ENCODE measurements at places on chromosomes 1 and 21.

DNA sequence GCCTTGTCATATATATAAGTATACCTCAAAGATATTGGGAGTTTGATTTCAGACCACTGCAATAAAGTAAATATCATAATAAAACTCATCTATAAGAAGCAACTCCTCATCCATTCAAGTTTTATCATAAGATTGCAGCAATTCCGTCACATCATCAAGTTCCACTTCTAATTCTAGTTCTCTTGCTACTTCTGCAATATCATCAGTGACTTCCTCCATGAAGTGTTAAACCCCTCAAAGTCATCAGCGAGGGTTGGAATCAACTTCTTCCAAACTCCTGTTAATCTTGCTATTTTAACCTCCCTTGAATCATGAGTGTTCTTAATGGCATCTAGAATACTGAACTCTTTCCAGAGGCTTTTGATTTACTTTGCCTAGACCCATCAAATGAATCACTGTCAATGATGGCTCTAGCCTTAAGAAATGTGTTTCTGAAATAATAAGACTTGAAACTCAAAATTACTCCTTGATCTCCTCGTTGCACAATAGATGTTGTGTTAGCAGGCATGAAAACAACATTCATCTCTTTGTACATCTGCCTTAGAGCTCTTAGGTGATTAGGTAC lies 88.3 kb downstream of the RPE65 start:
- DNase-seq: no peak

DNA sequence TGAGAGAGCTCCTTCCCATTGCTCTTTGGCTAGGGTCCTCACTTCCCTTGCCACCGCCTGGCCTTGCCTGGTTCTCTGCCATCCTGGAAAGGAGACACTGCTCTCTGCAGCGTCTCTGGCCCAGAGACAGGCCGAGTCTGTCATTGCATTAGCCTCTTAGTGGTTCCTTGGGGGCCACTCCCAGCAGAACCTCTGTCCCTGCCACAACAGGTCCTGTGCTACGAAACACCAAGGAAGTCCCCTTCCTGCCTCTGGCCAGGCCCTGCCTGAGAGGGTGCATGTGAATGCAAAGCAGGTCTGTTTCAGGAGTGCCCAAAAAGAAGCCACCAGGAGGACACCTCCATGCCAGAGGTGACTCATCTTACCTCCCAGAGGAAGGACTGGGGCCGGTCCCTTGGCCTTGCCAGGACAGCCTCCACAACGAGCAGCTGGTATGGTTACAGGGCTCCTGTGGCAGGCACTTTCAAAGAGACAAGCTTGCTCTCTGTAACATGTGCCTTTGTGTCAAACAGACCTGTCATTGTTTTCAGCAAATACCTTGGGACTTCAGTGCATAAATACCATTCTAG lies 59.6 kb downstream of the VPS26C start:
- DNase-seq: peak; percentile 21

DNA sequence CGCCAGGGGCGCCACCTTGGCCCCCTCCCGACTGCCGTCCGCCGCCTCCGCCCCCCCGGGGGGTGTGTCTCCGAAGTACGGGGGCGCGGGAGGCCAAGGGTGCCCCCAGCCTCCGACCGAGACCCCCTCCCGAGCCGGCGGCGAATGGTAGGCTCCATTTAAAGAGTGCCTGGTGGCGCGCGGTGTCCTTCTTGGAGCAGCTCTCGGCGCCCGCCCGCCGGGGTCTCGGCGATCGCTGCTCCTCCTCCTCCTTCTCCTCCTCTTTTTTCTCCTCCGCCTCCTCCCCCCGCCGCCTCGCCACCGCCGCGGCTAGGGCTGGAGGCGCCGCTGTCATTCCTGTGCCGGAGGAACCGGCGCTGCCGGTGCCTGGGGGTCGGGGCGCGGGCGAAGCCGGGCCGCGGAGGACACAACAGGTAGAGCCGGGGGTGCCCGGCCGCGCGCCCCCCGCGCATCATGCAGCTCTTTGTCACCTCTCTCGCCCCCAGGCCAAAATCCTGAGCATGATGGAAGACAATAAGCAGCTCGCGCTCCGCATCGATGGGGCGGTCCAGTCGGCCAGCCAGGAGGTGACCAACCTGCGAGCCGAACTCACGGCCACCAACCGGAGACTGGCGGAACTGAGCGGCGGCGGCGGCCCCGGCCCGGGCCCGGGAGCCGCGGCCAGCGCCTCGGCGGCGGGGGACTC lies at the start of gene KAZN:
KAZN (plus strand) TSS at position 188 of the 685 bp plus-strand sequence.
- no peak for DNase-seq

DNA sequence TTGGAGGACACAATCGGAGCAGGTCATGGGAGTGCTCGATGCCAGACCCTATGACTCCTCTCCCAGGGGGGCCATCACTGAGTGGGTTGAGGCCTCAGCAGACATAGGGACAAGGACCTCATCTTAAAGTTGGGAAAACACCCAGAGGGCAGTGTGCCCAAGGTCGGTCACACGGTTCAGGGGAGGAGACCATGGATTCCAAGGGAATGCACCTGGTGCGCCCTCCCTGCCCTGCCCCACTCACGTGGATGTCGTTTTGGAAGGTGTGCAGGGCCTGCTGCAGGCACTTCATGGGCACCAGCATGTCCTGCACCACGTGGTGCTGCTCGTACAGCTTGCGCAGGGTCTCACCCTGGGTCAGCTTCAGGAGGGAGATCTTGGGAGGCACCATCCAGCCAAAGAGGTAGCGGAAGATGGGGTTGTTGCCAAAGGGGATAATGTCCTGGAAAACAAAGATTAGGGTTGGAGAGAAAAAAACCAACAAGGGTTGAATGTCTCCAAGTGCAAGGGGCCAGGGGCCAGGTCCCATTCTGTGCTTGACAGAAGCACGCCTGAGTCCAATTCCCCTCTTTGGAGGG lies 33.1 kb downstream of the DHCR24 start:
- no peak for DNase-seq

- DNase-seq: no peak
Measured at GRCh38 chr1:217134857-217135568, 411.8 kb upstream of the ESRRG start.

DNA sequence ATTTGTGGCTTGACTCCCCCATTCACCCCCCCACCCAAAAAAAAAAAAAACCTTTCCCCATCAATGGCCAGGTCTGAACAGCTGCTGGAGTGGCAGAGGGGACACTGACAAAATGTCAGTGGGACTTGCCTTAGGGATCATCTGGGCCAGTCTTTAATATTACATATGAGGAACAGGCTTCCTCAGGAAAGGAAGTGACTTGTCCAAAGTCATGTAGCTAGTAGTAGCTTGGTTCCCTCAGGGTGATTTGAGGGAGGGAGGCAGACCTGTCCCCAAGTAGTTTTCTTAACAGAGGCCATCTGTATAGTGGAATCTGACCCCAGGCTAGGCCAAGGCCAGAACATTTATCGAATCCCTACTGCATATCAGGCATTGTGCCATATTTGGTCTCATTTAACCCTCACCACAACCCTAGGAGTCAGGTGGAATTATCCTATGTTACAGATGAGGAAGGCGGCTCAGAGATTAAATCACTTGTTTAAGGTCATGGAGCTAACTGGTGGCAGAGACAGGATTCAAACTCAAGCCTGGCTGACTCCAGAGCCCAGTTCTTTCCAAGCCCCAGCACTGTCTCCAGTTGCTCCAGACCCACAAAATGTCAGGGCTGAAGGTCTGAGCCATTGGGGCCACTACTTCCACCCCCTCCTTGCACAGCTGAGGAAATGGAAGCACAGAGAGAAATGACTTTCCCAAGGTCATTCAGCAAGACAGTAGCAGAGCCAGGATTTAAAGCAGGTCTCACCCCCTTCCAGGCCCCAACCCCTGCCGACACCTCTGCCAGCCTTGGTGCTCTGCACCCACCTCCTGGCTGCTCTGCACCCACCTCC lies 10.4 kb downstream of the ZBTB7B start:
- no peak for DNase-seq

- DNase-seq: no peak
Measured at GRCh38 chr1:60073605-60074278, at the start of gene C1orf87. Gene C1orf87, minus strand, starts transcription at chr1:60073770. Its CDS starts 1,127 bp downstream, at chr1:60072643.

DNA sequence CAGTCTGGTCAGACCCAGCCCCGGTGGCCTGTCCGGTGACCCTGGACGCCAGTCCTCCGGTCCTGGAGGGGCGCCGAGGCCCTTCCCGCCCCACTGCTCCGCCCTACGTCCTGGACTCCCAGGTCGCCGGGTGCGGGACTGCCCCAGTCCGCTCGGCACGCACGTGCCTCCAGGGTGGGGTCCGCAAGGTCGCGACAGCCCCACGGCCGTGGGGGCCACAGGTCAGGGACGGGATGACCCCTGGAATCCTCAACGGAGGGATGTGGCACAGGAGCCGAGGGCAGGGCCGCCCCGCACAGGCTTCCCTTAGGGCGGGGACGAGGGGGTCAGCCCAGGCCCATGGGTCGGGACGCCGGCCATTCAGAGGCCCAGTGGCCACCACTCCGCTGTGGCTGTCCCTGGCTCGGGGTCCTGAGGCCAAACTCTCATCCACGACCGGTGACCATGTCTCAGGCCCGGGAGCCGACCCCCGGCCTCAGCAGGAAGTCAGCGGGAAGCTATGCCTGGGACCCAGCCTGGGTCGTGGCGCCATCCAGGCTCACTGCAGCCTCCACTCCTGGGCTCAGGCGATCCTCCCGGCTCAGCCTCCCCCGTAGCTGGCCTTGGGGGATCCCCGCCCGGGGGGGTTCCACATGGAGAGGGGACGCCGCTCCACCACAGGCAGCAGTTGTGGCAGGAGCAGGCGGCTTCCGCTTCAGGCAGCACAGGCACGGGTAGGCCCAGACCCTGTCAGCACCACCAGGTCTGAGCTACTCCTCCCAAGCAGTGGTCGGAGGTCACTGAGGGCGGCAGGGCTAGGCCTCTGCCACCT lies 599 bp upstream of the TMEM240 start:
- DNase-seq: no peak

- DNase-seq: no peak
Measured at GRCh38 chr1:85612704-85613361, 32.3 kb downstream of the CCN1 start.

DNA sequence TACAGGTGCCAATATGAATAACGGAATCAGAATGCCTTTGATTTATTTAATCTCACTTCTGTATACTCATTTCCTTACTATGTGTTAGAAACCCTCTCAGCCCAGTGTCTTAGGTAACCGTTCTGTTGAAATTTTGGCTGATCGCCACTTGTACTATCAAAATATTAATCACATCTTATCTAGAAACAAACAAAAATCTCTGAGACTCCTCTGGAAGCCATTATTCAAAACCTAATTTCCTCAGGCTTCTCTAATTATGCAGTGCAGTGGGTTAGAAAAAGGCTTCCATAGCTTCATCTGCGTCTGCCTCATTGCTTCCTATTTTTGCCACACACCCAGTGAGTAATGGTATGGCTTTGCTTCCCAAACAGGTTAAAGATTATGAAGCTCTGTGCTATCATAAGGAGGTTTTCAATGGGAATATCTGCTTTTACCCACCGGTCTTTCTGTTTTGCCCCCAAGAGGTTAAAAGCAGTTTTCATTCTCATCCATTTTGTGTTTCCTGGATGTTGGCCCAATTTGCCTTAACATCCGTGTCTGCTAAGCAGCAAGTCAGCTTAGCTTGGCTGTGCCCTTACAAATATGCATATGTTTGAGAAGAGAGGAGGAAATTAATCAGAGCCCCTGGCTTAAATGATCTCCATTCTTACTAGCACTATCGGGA lies 129.6 kb downstream of the RYR2 start:
- DNase-seq: no peak

- DNase-seq: no peak
Measured at GRCh38 chr1:53618500-53619366, 120.2 kb downstream of the GLIS1 start.

- DNase-seq: no peak
Measured at GRCh38 chr1:27564710-27565649, 39.0 kb downstream of the AHDC1 start.

DNA sequence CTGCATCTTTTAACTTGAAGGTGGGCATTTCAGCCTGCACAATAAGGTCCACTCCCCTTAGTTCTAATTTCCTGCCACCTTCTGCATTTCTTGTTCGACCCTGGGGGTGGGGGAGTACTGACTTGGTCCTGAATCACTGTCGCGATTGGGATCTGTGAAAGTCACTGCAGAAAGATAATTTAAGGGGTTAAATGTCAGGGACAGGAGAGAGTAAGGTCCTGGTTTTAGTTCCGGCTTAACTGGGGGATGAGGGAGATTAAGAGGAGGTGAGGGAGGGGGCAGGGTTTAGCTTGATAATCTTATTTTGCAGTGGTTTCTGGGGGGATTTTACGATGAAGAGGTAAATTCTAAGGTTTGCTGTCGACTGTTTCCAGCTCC lies 128.1 kb downstream of the MRPS6 start:
- no peak for DNase-seq

- DNase-seq: no peak
Measured at GRCh38 chr1:52901384-52901783, 20.2 kb downstream of the ECHDC2 start.

GRCh38 chr1:221439008-221439746 lies 302.7 kb downstream of the DUSP10 start:
- DNase-seq: peak; percentile 78

DNA sequence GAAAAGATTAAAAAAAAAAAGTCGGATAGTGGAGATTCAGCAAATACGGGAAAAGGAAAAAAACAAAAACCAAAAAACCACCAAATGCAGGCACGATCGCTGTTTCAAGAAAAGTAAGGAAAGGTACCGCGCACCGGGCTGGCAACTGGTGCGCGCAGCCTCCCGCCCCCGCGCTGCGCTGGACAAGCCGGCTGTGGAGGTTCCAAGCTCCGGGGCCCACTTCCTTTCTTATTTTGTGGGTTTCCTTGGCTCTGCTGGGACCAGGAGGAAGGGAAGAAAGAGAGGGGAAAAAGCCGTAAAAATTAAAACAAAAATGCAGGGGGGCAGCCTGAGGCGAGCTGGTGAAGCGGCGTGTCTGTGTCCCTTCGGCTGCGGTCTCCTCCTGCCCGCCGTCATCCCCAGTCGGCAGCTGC lies 233 bp downstream of the ADAMTS5 start:
- DNase-seq: no peak

GRCh38 chr21:46130831-46131587 lies 24.4 kb downstream of the FTCD start:
- no peak for DNase-seq

- no peak for DNase-seq
Measured at GRCh38 chr1:199931666-199932377, 95.7 kb upstream of the NR5A2 start.

DNA sequence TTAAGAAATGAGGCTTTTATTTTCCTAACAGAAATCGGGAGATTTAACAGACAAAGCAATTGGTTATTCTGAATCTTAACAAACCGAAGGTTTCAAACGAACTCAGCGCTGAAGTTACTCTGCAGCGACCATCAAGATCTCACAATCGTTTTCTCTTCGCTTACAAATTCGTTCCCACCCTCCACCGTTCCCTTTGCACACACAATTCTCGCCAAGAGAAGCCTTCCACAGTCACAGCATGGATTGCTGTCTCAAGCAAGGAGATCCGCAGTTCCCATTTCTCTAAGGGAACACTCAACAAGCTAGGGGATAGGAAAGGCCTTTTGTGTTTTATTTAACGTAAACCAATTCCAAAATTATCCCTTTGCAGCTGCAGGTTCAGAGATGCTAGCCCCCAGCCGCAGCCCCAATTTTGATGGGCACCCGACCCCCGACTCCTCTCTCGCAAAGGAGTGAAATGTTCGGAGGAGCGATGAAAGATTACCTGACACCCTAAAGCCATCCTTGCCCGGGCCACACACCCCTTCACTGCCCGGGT lies 755 bp downstream of the FBXO42 start:
- peak; percentile 10 for DNase-seq

All from activated T-cell treated with anti-CD3 and anti-CD28 coated beads, Interleukin-2, amount 50 U/mL, for 72 hours (primary cell).